CD4-positive, alpha-beta T cell treated with Interferon gamma for 1 hour (primary cell): ENCODE measurements at places on chromosomes 5 and 9.

- no peak for DNase-seq
Measured at GRCh38 chr9:18747595-18747994, 273.6 kb downstream of the ADAMTSL1 start.

- no peak for DNase-seq
Measured at GRCh38 chr5:149471406-149472183, 79.6 kb downstream of the CSNK1A1 start.

DNA sequence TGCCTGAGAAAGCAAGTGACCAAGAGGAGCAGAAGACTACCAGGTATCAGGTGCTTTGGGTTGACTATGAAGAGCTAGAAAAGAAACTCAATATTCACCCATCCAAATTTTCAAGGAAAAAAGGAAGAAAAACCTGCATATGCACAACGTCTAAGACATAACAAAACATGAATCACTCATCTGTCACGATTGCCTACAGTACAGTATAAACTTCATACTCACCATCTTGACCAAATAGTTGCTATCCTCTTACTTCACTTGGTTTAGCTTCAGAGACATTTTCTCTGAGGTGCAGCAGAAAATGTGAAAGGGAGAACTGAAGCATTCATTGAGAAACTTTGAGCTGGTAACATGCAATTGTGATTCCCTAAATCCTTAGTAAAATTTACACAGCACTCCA, 228.6 kb upstream of the MPDZ start:
- no peak for DNase-seq

DNA sequence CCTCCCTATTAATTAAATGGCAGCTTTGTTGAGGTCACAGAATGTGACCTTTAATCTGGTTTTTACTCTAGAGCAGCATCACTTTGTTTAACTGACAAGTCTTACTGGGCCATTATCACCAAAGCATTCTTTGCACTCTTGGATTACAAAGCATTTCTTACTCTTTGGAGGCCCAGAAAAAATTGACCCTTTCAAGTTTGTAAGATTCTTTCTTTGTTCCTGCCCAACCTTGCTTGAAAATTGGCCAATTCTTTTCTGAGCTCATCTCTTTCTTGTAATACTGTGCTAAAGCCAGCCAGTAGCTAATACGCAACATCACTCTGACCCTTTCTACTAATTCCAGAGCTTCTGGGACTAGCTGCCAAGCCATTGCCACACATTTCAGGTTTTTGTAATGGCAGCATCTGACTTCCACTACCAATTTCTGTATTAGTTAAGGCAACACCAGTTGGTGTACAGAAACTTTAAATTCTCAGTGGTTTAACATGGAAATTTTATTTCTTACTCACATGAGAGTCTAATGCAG, 131.6 kb downstream of the PRDM6 start:
- no peak for DNase-seq

DNA sequence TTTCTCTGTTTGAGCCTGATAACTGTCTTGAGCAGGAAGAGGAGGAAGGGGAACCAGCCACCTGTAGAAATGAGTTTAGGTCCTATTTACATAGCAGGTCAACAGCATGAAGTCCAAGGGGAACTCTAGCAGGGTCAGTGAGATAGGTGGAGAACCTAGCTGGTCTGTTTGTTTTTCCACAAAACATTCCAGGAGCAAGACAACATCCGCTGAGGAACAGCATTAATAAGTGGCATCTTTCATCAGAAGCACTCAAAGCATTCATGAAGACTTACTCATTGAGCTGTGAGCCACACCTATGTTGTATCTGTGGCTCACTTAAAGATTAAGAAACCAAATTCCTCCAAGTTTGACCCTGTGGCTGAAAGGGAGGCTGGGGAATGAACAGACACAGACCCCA, 115.9 kb downstream of the ACTBL2 start:
- DNase-seq: no peak

DNA sequence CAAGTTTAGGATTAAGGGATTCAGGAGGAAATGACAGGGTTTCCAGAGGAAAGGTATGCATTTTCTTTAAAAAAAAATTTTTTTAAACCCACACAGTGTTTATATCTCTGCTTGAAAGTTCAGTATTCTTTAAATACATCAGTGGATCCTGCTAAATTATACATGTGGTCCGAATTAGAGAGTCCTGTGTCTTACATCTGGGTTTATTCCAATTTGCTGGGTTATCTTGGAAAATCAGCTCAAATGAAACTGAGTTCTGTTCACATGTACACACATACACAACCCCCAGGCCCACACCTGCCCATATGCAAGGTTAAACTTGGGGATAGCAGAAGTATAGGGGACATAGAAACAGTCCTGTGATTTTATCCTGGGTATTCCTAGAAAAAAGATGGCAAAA, 493.7 kb downstream of the ZNF608 start:
- DNase-seq: no peak

GRCh38 chr5:30959238-30959637, 234.2 kb upstream of the CDH6 start:
- no peak for DNase-seq

GRCh38 chr5:25119650-25120049, 474.9 kb upstream of the CDH10 start:
- no peak for DNase-seq
